ENCODE measurements at places on chromosomes 6 and 20. TPM values are rescaled to one million over a fixed set of nuclear protein-coding genes. Genes with fewer than 3 reads are reported as not detected.
A peak's percentile ranks its signal among the peaks of the same experiment; 100 is the strongest.

The FOXS1 gene
- not detected for total RNA-seq

DNA sequence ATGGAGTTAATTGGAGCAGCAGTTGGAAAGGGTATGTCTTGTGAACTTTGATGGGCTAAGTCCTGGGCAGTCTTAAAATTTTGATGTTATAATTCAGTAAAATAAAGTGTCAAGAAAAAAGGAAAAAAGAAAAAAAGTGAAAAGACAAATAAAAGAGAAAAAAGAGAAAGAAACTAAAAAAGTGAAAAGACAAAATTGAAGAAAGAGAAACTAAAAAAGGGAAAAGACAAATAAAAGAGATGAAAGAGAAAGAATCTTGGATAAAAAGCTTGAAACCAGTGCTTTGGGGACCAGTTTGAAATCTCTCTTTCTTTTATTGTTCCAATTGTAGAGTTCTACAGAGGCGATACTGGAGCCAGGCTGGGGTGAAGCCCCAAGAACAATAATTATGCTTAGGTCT lies 12.0 kb upstream of the PGK2 start:
- DNase-seq: no peak

The DAAM2 gene
- 109 TPM for total RNA-seq

- no peak for DNase-seq
These were observed 53.7 kb downstream of the PPP1R16B start for GRCh38 chr20:38859070-38859690.

GRCh38 chr6:161740486-161740885 lies 466.6 kb upstream of the AGPAT4 start:
- peak; percentile 15 for DNase-seq

- DNase-seq: no peak
These were observed 65.5 kb upstream of the QKI start for GRCh38 chr6:163348789-163349680.

GRCh38 chr20:48131581-48131980 lies 346.3 kb upstream of the SULF2 start:
- no peak for DNase-seq

All from LHCN-M2 (cell line).